ENCODE measurements at places on chromosomes 6 and 20.

- DNase-seq = peak; percentile 66
Measured at GRCh38 chr6:26234421-26235301, 130.3 kb upstream of the BTN3A2 start.

DNA sequence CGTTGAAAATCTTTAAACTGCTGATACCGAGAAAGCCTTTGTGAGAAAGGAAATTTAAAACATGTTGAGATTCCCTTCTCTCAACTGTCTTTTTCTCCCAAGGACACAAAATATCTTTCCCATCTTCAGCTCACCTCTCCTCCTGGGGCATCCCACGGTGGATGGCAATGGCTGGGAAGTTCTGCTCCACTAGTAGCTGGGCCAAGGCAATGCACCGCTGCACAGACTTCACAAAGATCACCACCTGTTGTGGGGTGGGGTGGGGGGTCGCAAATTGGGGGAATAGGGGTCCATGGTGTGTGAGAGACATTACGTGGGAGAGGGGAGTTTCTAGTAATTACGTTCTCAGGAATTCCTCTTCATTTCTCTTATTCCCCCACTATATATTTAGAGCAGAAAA, 2.4 kb downstream of the MCCD1 start:
- no peak for DNase-seq

DNA sequence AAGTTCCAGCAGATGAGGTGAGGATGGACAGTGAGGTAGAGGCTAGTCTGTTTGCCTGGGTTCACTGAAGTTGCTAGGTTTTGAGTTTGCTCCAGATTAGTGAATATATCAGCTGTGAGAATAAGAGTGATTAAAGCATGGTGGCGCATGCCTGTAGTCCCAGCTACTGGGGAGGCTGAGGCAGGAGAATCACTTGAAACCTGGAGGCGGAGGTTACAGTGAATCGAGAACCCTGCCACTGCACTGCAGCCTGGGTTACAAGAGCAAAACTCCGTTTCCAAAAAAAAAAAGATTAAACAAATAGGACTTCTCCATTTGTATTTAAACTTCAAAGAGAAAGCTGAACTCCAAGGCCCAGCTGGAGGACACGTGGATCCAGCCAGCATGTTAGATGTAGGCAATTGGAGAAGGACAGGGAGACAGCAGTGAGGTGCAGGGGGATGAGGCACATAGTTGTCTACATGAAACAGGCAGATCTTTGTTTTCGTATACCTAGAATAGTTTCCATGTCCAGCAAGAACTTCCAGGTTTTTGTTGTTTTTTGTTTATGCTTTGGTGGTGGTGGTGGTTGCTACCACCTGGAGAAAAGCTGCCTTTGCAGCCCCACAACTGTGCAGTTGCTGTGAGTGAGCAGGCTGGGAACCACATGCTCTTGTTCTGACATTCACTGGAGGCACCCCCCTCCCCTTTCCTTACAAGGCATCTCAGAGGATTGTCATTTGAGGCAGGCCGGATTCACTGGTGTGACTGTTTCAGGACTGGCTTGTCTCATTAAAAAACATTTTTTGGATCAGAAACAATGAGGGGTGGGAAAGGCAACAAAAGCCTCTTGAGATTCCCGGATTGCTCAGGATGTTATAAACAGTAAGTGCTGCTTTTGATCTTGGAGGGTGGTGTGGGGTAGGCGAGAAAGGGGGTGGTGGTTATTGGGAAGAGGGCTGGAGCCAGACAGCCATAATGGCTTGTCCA, 72.3 kb downstream of the JARID2 start:
- DNase-seq = no peak

GRCh38 chr20:20463933-20464374, 96.0 kb downstream of the INSM1 start:
- DNase-seq = no peak

- no peak for DNase-seq
Measured at GRCh38 chr6:142857233-142857761, 87.7 kb downstream of the HIVEP2 start.

DNA sequence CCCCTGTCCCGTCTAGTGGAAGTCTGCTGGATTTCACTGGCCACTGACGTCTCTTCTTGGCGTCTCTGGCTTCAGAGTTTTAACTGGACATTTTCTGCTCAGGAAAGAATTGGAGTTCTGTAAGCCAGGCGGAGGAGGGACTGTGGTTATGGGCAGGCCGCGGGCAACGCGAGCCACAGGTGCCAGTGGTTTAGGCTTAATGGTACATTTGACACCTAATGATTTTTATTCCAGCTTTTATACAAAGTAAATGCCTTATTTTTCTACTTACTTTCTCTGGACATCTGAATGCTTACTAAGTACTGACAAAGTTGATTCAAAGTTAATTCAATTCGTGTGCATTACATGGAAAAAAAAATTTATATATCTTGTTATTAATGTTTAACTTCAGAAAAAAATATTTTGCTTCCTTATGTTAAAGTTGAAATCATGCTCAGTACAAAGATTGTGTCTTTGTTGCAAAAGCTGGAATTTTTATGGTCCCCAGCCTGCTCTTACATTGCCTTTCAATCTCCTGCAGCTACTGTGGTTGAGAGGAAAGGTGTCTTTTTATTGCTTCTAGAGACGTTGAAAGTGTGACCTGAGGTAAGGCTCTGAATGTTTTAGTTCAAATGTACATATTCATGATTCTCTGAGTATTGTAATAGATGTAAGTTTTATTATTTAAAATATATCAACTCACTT, 231.0 kb downstream of the SMOC2 start:
- no peak for DNase-seq

Data from activated naive CD4-positive, alpha-beta T cell (primary cell).